ENCODE measurements at places on chromosomes 2 and 18.

GRCh38 chr2:227308784-227309183 is 16.3 kb upstream of the MFF start:
- DNase-seq, result no peak

GRCh38 chr18:44851856-44852621 is 171.4 kb downstream of the SETBP1 start:
- DNase-seq, result no peak

- DNase-seq, result peak; percentile 44
Measured at GRCh38 chr2:55232863-55233657, 572 bp downstream of the RPS27A start.

DNA sequence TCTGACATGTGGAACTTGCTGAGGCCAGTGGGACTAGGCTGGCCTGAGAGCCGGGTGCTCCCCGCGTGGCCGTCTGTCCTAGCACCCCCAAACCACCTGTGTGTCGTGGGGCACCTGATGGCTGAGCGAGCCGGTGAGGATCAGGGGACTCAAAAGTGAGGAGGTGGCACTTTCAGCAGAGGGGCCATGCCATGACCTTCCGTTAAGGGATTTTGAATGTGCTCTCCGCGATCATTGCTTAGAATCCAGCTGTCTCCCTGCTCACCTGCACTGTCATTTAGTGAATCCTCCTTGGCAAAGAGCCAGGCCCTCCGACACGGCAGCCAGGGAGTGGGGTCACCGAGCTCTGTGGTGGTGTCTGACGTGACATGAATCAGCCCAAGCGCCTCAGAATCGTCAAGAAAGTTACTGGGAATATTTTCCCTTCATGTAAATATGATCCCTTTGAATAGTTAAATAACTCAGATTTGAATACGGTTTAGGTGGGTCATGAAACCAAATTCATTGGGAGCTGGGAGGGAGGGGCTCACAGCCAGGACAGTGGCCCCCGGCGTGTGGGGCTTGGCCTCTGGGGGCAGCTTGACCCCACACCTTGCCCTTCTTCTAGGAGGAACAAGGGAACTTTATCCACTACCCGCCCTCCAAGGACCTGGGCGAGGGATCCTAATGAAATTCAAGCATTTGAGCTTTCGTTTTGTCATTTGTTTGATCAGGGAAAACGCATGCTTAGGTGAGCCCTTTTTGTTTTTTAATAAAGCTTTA is 9.5 kb downstream of the NFATC1 start:
- DNase-seq, result peak; percentile 35

DNA sequence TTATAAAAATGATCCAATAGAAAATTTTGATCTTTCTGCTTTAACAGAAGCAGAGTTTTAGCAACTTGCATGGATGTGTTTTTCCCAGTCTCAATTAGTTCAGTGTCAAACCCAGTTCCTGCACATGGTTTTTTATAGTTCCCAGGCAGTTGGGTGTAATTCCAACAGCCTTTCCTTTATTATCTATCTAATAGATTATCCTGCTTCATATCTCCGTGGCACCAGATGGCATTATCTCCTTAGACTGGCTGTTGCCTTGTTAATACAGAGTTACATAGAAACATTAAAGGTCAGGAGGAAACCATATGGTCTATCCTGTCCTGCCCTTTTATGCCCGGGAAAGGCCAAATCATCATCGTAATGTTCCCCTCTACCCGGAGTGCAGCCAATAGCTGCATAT is 400.9 kb upstream of the SMIM21 start:
- DNase-seq, result no peak

DNA sequence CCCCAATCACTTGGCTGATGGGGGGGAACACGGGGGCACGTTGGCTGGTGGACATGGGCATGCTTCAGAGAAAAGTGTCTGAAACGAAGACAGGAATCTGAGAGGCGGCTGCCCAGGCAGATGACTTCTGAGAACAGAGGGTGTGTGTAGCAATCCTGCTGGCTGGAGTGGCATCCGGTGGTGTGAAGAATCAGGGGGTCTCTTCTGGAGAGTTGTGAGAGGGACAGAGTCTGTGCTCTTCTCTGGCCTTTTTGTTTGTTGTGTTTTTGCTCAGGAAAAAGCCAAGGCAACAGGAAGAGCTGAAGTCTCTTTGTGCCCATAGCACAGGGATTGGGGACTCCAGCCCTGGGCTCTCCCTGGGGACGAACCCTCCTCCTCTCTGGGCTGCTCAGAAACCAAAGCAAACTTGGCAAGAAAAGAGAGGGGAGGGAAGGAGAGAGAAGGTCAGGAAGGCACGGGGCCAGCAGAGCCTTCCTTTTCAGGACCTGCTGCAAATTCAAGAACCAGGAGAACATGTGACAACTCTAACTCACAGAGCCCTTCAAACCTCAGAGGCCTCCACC is 97.0 kb upstream of the SMAD2 start:
- DNase-seq, result no peak

- no peak for DNase-seq
Measured at GRCh38 chr18:23523429-23524212, 20.3 kb downstream of the RMC1 start.

DNA sequence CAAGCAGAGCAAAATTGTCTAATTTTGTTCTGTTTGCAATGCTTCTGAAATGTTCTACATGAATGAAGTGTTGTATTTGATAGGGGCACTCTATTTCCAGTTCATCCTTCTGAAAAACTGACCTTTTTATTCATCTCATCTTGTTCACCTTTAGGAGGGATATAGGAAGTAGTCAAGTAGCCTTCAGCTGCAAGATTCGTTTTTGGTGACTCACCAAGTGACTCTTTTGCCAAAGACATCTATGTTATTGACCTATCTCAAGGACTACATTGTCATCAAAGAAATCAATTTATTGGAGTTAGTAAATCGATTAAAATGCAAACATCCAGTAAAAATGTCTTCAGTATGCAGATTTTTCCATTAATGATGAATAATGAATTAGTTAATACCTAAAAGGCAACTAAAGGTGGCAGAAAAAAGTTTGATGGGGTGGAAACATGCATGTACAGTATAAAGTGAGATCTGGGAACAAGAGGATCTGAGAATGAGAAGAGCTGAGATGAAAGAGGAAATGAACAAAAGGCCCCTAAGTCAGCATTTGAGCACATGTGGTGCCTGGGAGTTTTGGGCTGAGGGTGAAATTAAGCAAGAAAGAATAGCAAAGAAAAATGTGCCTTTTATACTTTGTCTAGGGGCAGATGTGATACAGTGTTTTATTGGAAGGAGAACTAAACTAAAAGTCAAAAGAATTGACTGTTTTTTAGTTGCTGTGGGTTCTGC is 255.1 kb upstream of the LINC00305 start:
- no peak for DNase-seq

- DNase-seq, result no peak
Measured at GRCh38 chr18:25764777-25765176, 325.6 kb downstream of the SS18 start.

DNA sequence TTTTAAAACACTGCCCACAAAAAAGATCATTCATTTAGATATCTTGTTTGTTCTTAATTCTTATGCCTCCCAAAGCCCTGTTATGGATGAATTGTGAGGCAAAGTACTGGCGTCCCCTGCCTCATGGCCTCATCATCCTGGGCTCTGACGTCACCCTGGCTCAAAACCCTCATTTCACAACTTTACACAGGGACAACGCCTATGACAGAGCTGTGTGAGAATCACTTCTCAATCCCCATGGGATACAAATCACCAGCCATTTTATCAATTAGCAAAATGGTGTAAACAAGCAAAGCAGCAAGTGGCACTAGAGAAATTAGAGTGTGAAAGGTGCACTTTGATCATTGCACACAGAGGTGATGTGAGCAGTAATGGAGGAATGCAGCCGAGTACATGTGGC is 16.6 kb downstream of the FHOD3 start:
- DNase-seq, result no peak

- no peak for DNase-seq
Measured at GRCh38 chr18:12239431-12239830, 14.7 kb upstream of the CIDEA start.

DNA sequence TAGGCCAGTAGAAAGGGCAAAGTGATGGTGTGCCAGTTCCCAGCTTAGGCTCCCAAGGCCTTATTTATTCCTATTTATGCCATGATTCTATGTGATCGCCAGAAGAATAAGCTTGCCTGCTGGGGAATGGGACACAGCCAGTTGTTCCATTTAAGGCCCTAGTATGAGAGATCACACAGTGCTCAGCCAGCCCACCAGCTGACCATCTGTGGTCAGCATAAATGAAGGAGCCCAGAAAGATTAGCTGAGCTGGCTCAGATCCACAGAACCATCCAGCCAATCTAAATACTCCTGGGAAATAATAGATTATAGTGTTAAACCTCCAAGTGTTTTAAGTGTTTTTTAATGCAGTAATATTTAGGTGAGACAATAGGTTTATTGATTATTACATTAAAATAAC is 12.6 kb upstream of the L3MBTL4 start:
- no peak for DNase-seq

DNA sequence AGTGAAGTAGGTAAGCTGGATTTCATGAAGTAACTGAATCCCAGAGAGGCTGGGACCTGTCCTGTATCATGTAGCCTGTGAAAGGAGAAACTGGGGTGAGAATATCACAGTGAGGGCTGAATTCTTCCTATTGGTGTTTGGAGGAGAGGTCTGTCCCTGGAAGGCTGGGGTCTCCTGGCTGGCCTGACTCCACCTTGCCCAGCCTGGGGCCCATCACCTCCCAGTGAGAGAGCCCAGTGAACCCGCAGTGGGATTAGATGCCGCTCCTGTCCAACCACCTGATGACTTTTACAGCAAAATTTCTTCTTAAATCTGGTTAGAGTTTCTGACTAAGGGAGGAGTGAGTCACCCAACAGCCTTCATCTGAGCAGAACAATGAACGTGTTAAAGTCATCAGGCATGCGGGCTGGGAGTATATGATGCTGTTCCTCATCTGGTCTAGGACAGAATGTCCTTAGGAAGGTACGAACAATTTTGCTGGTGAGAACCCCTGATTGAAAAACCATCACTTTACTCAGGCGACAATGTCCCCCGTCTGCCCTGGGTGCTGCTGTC is 152.9 kb downstream of the LPIN1 start:
- no peak for DNase-seq

DNA sequence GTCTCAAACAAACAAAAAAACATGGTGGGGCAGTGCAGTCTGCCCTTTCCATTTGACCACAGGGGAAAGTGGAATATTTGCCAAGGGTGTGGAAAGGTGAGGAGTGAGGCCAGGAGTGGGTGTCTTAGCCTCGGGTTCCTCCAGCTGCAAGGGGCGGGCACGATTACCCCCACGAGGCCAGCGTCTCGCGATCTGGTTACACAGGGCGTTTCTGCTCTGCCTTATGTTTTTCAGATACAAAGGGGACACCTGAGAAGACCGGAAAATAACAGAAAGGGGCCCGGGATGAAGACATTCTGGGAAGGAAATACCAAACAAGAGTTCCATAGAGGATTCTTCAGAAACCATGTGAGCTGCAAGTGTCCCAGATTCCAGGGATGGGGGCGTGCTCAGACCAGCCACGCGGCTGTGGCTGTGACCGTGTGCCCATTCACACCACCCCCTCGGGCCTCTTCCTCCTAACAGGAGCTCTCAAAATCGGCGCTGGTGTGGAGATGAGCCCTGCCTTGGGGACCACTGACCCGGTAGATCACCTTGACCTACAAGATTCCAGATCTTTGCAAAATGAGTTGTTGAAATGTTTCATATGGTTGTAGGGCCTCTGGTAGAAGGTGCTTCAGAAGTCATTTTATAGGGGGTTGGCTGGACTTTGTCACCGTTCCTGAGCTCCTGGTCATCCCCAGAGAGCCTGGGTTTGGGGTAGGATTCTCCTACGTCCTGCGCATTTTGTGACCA is 34.2 kb downstream of the FAM178B start:
- no peak for DNase-seq

DNA sequence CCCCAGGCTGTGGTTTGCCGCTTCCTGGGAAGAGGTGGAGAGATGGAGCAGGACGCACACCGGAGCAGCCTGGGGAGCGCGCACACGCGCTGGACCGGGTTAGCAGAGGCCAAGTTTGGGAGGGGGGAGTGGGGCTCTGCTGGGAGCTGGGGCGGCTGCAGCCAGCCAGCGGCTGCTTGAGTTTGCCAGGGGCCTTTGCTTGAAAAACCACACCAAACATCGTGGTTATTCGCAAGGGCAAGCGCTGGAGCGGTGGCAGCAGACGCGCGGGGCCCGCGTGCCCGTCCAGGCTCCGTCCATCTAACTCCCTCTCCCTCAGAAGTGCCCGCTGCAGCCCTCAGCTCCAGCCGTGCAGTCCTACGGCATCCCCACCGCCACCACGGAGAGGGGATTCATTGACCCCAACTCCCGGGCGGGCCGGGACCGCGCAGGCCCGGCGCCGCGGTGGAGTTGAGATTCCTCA is 4.6 kb downstream of the PTGR3 start:
- no peak for DNase-seq

GRCh38 chr2:74414881-74415761 is 6.3 kb downstream of the C2orf81 start:
- no peak for DNase-seq

DNA sequence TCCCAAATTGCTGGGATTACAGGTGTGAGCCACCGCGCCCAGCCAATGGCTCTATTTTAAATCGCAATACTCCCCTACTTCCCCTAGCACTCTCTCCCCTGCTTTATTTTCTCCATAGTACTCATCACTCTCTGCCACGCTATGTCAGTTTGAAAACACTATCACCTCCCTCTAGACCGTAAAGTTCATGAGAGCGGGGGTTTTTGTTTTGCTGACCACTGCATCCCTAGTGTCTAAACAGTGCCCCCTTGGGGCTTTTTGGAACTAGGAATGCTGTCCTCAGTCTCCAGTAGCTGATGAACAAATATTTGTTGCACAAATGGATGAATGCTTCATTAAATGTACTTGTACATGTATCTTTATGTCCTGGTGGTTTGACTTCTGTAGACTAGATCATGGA is 44.1 kb downstream of the ATOH8 start:
- DNase-seq, result no peak

- no peak for DNase-seq
Measured at GRCh38 chr18:35592298-35592697, 10.8 kb downstream of the GALNT1 start.

GRCh38 chr2:29782549-29783458 is 138.6 kb downstream of the ALK start:
- no peak for DNase-seq

GRCh38 chr2:197300139-197300538 is 10.4 kb downstream of the ANKRD44 start:
- DNase-seq, result no peak

DNA sequence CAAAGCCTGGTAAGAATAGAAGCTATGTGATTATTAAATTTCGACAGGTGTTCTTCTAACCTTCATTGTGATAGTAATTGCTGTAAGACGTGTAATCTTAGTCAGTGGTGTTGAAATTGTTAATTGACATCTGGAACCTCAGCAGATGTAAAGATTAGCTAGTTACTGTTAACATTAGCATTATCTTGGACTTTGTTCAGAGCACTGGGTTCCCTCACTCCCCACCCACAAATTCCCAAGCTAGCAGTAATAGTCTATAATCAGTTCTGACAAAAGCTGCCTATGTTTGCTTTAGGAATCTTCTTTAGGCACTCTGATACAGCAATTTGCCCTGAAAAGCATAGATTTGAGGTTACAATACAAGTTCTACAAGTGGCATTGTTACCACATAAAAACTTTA is 233.7 kb downstream of the EN1 start:
- no peak for DNase-seq

DNA sequence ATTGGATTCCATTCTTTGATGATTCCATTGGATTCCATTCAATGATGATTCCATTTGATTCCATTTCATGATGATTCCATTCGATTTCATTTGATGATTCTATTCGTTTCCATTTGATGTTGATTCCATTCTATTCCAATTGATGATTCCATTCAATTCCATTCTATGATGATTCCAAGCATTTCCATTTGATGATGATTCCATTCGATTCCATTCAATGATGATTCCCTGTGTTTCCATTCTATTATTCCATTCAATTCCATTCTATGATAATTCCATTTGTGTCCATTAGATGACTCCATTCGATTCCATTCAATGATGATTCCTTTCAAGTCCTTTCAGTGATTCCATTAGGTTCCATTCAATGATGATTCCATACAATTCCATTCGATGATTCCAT is 1090.5 kb downstream of the RPIA start:
- no peak for DNase-seq

All from CD4-positive, alpha-beta T cell treated with Interleukin-15 for 4 hours (primary cell).